GF-D8 (cell line): ENCODE measurements at places on chromosomes 7 and 10.

DNA sequence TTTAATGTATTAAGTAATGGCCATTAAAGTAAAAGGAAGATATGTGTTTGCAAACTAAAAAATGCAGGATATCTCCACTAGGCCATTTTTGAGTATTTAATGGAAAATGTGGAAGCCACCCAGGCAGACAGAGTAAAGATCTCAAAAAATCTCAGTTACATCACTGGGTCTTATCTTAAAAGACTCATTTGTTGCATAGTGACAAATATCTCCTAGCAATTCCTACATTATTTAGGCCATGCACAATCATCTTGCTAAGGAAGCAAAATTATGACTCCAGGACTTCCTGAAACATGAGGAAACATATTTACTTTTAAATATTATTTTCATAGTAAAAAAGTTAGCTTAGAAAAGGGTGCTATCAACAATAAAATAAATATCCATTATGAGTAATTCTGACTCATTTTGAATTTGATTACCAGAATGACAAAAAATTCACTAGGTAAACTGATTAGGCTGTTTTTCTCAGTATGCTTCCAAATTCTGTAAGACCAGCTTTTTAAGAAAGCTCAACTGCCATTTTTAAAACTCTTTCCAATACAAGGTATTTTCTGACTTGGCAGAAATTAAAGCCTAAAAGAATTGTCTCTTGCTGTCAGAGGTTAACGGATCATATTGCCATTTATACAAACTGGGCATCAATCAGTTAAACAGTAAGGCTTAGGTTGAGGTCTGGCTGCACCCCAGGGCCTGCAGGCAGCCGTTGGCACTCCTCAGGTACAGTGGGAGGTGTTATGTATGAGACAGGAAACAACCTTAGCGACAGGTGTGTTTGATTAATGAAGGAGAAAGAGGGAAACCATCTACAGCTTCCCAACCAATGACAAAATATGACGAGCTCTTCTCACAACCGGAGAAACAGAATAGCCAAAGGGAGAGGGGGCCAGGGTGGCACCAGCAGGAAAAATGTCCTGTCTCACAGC is 31.8 kb downstream of the PCLO start:
- no peak for DNase-seq

DNA sequence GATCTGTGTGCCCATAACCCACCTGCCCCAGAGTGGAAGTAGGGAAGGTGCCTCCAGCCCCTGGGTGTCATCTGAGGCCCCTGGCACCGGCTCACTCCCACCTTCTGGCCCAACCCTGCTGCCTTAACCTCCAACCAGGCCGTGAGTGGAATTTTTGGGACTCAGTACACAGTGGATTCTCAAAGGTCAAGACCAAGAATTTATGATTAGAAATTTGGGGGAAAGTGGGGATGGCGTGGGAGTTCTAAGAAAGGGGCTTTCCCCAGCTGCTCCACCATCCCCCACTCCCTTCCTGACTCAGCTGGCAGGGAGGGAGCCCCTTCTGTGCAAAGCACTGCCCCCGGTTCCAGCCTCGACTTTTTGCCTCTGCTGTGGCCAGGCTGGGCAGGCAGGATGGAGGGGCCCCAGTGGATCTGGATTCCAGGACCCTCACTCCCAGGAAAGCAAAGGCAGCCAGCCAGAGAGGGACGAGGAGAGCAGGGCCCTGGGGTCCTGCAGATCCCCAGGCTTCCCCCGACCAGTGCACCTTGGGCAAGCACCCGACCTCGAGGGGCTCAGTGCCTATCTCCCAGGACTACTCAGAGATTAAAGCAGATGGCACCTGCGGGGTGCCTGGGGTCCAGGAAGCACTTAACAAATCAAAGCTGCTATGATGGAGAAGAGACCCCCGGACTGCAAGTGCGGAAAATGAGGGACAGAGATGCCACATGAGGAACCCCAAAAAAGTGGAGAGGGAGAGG is 12.8 kb downstream of the SPOCK2 start:
- DNase-seq, result no peak

- no peak for DNase-seq
Observed at GRCh38 chr7:106731187-106731586, 70.2 kb upstream of the CCDC71L start.

- no peak for DNase-seq
Observed at GRCh38 chr10:67934336-67934735, 49.9 kb downstream of the SIRT1 start.

DNA sequence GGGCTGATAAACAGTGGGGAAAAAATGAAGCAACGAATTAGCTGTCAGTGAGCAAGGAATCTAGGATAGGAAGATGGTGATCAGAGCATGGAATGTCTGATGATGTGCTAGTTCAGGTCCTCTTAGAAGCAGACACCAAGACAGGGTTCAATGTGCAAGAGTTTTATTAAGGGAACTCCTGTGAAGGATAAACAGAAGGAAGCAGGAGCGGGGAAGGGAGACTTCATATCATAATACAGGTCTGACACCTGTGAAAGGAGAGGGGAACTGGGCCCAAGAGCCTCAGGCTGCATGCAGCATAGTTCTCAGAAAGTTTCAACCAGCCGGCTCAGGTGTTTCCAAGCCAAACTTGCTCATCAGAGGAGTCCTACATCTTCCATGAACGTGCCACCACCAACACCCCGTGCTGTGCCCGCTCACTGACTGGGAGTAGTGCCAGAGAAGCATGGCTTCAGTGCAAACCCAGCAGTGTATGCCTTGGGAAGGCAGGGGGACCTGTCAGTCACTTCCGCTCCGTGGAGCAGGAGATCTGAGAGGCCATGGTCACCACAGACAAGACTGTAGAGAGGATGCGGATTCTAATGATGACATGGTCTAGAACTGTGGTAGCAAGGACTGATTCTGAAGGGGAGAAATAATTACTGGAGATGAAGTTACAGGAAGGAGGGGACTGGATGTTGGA is 45.8 kb downstream of the ZNF800 start:
- DNase-seq, result no peak

DNA sequence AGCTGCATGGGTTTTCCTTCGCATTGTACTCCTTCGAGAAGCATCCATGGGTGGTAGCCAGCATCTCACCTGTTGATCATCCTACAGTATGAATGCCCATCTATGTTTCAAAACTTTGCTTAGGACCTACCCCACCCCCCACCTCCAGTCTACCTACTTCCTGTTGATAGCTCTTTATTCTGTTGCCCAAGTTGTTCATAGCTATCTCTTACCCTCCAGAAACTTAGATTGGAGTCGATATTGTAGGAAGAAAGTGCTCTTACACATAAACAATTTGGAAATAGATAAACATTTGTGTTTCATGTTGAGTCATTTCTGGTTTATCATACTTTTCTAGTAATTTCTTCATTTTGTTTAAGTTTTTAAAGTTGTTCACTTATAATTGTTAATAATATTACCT is 90.1 kb downstream of the FAS start:
- DNase-seq, result no peak

GRCh38 chr7:151777908-151778670 is 98.8 kb downstream of the PRKAG2 start:
- DNase-seq, result no peak

- DNase-seq, result no peak
Observed at GRCh38 chr10:54962134-54962900, 161.3 kb upstream of the PCDH15 start.

GRCh38 chr10:132521041-132521465 is 16.5 kb upstream of the INPP5A start:
- DNase-seq, result no peak

DNA sequence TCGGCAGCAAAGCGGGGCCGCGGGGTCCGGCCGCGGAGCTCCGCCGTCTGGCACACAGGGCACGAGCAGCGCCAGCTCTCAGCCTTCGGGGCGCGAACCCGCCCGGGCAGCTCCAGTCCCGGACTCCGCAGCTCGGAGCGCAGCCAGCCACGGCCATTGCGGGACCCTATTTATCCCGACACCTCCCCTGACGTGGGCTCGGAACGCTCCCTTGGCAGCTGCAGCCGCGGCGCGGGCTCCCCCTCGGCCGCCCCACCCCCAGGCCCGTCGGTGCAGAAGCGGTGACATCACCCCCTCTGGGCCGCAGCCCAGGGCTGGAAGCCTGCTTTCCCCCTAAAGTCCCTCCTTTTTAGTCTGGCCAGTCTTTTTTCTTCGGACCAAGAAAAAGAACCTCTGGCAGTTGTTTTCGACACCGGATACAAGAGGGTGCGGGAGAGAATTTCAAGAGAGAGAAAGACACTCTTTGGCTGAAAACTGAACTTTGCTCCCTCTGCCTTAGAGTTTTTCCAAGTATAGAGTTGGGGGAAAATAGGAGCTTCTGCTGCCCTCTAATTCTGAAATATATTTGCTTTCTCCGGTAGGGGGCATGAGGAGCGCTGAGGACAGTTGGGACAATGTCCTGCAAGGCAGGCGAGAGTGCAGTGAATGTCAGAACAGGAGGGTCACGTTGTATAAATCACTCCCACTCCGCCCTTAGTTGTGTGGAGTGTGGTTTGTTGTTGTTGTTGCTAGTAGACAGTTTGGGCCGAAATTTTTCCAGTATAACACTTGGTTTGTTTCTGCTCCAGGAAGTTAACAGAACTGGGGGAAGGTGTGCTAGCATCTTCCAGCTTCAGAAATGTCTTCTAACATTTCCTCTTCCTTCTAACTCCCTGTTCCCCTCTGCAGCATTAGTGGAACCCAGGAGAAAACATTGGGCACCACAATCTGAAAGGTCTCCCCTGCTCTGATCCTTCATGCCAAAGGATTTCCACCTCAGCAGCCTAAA is at the start of gene SFRP4:
Gene SFRP4, minus strand, starts transcription at position 145 of the 988 bp plus-strand sequence. CDS start 280 bp downstream, outside the sequence.
- DNase-seq, result no peak

DNA sequence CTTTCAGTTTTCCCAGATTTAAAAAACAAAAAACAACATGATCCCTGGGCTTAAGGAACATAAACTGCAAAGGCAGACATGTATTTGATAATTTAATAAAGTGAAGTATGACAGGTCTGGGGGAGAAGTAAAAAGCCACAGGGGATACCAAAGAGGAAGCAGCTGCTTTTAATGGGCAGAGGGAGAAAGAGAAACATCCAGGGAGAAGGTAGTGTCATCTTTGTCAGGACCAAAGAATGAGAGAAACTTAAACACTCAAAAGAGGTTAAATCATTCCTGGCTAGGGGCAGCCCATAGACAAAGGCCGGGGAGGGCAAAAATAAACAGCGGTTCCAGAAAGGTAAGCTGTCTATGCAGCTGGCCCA is 94.5 kb downstream of the GRB10 start:
- DNase-seq, result peak; percentile 22

GRCh38 chr10:24625778-24626177 is 97.9 kb downstream of the ARHGAP21 start:
- DNase-seq, result no peak

- DNase-seq, result no peak
Observed at GRCh38 chr7:35878351-35878750, 77.5 kb downstream of the SEPTIN7 start.

- no peak for DNase-seq
Observed at GRCh38 chr10:73645251-73645650, 4.0 kb upstream of the MYOZ1 start.

GRCh38 chr10:103819493-103819892 is 35.9 kb downstream of the SH3PXD2A start:
- DNase-seq, result no peak

- no peak for DNase-seq
Observed at GRCh38 chr10:120962756-120963593, 111.8 kb downstream of the WDR11 start.

DNA sequence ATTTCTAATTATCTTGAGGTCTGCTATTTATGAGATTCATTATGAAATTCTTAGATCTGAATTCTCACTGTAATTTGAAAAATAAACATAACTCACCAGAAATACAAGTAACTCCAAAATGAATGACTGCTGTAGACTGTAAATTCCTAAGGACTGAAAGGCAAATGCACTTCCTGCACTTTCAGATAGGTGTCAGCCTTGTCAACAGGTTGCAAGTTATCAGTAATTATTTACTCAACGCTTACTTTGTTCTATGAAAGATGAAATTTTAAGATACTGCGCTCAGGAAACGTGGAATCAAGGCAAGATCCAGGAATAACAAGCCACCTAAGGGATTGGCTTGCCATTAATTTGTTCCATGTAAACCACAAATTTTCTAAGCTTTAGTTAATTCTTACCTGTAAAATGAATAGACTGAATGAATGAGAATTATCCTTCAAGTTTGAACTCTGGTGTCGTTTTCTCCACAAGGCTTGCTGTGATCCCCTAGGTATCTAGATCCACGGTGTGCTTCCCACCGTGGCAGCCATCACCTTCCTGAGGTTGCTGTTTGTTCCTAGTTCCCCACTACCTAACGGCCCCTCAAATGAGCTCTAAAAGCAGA is 12.6 kb downstream of the DHX32 start:
- no peak for DNase-seq

DNA sequence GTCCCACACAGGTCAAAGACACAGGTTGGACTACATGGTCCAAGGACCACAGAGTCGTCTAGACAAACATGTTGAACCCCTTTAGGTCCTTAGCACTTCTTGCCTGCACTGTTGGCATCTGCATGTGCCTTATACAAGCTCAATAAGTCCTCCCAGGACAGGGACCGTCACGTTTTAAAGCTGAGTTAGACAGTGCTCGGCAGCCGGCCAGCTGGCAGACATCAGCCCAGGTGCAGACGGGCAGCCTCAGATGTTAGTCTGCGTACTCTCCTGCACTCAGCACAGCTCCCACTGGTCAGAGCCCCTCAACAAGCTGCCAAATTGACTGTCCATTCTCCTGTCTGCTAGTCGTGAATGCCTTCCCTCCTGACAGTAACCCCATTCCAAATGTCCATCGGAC is 34.9 kb downstream of the PARP12 start:
- no peak for DNase-seq

DNA sequence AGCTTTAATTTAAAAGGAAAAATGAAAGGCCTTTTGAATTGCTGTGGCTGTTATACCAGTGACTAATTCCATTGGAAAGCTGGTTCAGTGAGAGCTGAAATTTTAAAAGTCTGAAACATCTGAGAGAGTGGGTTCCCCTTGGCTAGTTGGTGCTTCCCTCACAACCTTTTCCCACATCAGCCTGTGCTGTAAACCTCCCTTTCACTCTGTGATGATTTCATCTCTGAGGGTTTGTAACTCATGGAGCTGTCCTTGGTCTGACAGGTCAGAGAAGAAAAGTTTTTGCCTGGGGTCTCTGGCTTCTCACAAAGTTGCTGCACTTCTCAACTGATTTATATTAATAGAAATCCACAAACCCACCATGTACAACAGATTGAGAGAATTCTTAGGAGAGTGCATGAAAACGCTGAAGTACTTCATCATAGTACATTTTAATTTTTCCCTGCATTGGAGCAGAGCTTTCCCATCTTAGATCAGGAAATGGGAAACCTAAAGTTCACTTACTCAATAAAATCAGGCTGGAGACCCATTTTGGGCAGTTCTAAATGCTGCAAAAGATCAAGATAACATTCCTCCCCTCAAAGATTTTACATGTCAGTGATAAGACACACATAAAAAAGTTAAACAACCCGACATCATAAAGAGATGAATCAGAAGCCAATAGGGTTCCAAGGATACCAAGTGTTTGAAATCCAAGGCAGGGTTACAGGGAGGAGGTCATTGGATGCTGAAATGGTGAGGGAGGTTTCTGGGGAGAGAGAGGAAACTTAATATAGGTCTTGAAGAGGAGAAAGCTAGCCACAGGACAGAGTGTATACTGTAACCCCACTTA is 157.0 kb upstream of the MKLN1 start:
- DNase-seq, result no peak

- no peak for DNase-seq
Observed at GRCh38 chr7:118153551-118154177, 30.3 kb upstream of the LSM8 start.
